ENCODE measurements at places on chromosomes 4 and X. TPM values are rescaled to one million over a fixed set of nuclear protein-coding genes. Genes with fewer than 3 reads are reported as not detected.
A peak's percentile ranks its signal among the peaks of the same experiment; 100 is the strongest.

The FUNDC1 gene
- total RNA-seq = 6.5 TPM

The STPG2 gene
- total RNA-seq = not detected

The EDNRA gene
- not detected for total RNA-seq

The PWWP3B gene
- not detected for total RNA-seq

The CLDN34 gene
- total RNA-seq = not detected

GRCh38 chrX:75278991-75279390, 5.1 kb downstream of the UPRT start:
- no peak for DNase-seq

- DNase-seq = no peak
Measured at GRCh38 chr4:85656759-85657505, 182.0 kb downstream of the ARHGAP24 start.

- no peak for DNase-seq
Measured at GRCh38 chr4:73223258-73223650, 35.3 kb downstream of the ANKRD17 start.

DNA sequence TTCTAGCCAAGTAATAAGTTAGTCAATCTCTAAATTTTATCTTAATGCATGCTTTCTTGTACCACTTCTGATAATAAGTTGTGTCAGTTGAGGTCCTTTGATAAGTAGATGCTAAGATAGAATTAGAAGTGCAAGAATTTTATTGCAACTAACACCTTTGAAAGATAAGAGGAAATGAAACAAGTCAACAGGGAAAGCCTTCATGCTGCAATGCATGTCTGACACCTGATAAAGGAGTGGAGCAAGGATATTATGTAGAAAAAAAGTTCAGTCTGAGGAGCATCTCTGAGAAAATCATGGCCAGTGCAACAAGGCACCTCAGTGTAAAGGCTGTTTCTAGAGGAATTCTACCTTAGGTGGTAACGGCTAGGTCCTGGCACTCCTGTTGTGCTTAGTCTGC, 210.7 kb upstream of the PPP1R2C start:
- DNase-seq = no peak

GRCh38 chrX:114626323-114626722, 42.4 kb downstream of the HTR2C start:
- no peak for DNase-seq

GRCh38 chr4:52586069-52586468, 73.0 kb downstream of the USP46 start:
- DNase-seq = no peak

GRCh38 chr4:52372269-52372668, 286.8 kb downstream of the USP46 start:
- no peak for DNase-seq

DNA sequence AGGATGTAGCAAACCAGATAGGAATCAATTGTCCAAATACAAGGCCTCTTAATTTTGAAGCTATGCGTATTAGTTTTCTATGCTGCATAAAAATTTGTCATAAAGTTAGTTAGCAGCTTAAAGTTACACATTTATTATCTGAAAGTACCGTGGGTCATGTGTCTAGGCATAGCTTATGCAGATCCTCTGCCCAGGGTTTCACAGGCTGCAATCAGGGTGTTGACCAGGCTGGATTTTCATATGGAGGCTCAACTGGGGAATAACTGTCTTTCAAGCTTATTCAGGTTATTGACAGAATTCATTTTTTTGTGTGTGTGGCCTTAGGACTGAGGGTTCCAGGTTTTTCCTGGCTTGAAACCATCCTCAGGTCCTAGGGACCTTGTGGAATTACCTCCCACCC, 265.1 kb downstream of the SLC39A8 start:
- DNase-seq = no peak

- DNase-seq = no peak
Measured at GRCh38 chr4:87946766-87947165, 28.7 kb upstream of the SPP1 start.

DNA sequence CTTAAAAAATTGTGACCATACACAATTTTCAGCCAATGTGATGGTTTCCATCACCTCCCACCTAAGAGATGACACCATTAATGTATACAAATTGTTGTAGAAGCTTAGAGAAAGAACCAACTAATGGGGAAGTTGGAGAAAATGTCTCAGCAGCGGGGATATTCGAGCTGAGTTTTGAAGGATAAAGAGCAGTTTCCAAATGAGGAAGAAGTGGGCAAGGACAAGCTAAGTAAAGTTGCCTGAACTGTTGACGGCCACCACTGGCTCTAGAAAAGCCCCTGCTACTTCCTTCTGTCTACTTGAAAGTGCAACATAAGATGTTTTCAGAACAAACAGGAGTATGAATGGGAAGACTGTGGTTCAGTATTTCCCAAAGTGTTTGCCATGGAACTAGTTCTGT, 92.0 kb downstream of the CHRNA9 start:
- DNase-seq = no peak

- DNase-seq = no peak
Measured at GRCh38 chrX:140661643-140662042, 47.9 kb upstream of the LINC00632 start.

GRCh38 chr4:74658116-74658515, 136.2 kb downstream of the BTC start:
- no peak for DNase-seq

DNA sequence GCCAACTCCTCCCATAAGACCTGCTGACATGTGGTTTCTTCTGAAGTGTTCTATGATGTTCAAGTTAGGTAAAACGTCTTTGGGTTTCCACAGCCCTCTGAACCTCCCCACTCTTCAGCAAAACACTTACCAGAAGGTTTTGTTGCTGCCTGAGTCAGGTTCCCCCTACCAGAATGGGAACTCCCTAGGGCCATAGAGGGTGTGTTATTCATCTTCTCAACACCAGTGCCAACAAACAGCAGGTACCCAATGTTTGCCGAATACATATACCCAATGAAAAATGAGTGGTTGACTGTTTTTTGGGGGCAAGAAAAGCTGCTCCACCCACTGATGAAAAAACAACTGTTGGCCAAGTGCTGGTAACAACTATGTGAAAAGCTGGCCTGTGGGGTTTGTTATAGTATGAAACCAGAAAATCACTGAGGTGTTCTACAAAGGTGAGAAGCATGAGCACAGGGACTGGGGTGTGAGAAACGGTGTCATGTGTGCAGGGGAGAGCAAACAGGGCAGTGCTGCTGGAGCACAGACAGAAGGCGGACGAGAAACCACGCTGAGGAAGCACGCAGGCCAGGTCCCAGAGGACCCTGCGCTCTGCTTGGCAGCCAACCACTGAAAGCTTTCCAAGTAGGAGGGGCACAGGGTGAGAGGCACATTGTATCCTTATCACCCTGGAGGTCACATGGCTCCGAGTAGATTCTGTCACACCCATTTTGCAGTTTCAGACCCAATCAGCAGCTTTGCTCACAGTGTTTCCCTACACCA, 28.8 kb downstream of the ATP8A1 start:
- peak; percentile 87 for DNase-seq

All from natural killer cell (primary cell).